ENCODE measurements at places on chromosomes 2 and 18.
A peak's percentile ranks its signal among the peaks of the same experiment; 100 is the strongest.

DNA sequence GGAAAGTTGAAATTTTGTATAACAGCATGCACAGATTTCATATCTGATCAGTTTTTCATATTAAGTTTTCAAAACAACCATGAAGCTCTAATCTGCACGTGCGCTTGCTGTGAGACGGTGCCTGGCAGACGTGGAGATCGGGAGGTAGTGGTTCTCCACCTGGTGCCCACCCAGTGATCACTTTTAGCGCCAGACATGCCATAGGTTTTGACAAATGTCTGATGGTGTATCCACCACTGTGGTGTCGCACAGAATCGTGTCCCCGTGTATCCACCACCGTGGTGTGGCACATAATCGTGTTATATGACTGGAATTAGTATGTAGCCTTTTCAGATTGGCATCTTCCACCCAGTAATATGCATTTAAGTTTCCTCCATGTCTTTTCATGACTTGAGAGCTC is 40.9 kb upstream of the KCNG2 start:
- DNase-seq = no peak

GRCh38 chr2:105798595-105798994 is 53.9 kb downstream of the NCK2 start:
- no peak for DNase-seq

DNA sequence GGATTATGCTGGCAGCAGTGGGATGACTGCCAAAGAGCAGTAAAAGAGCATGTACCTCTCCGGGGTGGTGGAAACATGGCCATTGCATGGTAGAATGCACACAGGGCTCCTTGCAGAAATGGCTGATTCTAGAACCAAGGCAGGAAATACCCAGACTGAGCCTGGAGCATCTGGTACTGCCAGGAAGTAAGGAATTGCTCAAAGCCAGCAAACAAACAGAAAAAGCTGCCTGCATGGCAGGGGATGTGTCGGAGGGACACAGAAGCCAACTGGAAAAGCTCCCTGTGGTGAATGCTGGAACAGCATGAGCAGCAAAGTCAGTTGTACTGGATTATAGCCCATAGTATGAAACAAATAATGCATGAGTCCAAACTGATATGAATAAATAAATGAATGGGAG is 78.0 kb upstream of the NFATC1 start:
- no peak for DNase-seq

DNA sequence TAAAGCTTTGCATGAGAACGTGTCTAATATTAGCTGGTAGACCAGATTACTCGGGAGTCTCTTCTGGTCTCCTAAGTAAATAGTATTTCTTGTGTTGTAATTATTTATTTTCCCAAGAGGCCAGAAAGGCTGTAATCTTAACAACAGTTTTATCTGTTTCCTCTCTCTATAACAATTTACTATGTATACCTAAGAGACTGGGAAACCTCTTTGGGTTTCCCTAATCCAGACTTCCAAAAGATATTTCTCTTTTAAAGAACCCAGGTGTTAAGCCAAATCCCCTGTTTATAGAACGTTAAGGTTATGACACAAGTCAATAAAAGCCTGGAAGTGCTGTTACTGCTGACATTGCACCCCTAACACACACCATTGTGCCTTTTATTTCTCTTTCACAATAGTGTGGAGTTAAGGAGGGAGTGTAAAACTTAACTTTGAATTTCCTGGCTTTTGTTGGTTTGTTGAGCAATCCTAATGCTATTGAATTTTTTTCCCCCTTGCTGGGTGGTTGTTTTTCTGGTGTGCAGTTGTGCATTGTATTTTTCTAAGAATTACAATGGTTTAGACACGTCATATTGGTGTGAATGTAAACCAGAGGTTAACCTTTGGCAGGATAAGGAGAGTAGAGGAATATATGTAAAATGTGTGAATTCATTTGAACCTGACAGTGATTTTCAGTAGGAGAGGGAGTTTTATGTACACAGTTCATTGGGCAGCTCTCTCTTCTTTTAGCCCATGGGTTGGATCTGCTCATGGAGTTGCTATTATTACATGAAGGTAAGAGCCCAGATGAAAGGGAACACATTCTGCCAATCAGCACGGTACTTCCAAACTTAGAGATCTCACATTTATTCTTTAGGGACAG is 192.8 kb downstream of the MTX2 start:
- DNase-seq = no peak

DNA sequence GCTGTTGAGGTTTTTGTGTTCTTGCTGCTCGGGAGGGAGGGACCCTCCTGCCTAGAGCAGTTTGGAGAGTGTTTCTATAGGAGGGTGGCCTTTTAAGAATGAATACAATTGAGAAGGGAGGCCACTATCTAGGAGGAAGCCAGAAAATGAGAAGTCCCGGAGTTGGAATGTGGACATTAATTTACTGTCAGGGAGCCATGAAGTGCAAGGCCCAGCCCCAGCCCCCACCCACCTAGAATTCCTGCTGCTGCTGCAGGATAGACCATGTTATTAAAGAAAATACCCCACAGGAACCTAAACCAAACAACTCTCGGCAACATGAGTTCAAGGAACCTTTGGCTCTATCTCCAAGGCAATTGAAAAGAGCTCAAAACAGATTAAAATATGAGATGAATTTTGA is 46.0 kb downstream of the ZBTB7C start:
- peak; percentile 6 for DNase-seq

All from suppressor macrophage (primary cell).